ENCODE measurements at places on chromosomes 3 and 15.

GRCh38 chr3:30503446-30503845 lies 103.0 kb upstream of the TGFBR2 start:
- DNase-seq, result no peak

DNA sequence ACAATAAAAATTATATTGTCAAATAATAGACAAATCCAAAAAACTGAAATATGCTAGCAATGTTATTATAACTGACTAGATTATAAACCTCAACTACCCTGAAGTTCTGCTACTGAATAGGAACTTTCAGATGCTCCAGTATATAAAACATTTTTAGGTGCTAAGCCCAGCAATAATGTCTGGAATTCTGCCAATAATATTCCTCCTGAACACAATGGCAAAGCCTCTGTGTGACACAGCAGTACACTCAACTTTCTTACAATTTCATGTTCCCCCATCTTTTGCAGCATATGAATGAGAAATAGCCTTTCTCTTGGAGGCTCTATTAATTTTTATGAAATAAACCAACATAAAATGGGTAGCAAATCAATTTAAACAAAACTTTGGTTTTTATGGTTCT lies 29.5 kb downstream of the ATOSA start:
- DNase-seq, result no peak

GRCh38 chr3:28835751-28836150 lies 445.1 kb upstream of the RBMS3 start:
- peak; percentile 5 for DNase-seq

DNA sequence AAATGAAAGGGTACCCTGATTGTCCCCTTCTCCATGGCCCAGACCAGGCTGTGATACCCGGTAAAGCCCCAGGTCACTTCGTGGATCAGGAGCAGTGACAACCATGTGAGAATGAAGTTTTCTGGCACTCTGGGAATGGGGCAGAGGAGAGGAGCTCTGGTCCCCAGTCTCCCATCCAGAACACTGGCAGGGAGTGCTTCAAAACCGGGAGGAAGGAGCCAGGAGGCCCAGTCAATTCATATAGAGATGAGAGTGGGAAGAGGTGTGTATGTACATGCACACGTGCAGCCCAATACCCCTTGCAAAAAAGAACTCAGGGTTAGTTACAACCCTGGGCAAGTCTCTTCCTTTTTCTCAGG lies 101.4 kb upstream of the TLE3 start:
- DNase-seq, result no peak

DNA sequence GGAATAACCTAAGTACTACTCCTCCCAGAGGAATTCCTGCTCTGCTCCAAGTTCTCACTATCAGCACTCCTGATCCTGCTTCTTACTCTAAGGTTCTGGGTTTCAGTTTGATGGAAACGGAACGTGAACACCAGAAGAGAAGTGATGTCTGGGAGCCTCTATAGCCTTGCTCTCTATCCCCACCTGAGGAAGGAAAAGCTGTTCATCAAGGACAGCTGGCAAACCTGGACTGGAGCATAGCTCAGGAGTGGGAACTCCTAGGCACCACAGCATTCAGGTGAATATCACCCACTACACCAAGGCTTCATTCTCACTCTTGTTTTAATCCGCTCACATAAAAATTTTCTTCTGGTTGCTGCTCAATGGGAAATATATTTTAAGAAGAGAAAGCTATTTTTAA lies 13.0 kb upstream of the CADPS start:
- DNase-seq, result peak; percentile 47

GRCh38 chr3:4531478-4532025 lies 38.4 kb downstream of the ITPR1 start:
- no peak for DNase-seq

GRCh38 chr15:61459785-61460707 lies 230.9 kb upstream of the RORA start:
- no peak for DNase-seq

GRCh38 chr15:39327005-39327730 lies 253.7 kb upstream of the THBS1 start:
- DNase-seq, result no peak

GRCh38 chr15:76947454-76947853 lies 15.9 kb downstream of the RCN2 start:
- no peak for DNase-seq

DNA sequence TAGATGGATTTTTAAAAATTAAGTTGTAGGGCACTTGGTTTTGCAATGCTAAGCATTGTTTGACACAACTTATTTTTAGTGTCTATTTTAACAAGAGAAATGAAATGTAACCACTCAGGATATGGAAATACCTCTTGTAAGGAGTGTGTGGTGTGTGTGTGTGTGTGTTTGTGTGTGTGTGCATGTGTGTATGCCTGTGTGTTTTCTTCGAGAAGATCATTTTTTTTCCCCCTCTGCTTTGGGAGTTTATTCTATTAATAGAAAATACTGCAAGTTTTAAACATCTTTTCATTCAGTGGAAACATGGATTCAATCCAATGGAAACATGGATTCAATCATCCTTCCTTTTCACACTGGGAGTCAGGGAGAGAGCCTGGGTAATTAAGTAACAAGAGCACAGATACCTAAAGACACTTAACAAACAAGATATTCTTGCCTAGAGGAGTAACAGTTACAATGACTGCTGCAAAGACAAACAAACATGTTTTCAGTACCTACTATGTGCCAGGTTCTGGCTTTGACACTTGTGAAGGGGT lies 567.2 kb upstream of the TBL1XR1 start:
- DNase-seq, result no peak

DNA sequence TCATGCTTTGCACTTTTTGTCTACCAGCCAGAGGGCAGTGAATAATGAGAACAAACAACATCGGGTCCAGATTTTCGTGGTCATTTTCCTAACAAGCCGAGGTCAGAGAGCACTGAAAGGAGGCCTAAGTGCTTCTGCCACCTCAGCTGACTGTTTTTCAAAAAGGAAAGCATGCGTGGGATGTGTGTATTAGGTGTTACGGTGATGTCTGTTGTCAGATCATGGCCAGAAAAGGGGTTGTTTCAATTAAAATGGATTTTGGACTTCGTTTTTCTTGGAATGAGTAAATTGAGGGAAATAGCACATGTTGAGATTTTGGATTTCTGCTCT lies 99.5 kb downstream of the APBA2 start:
- no peak for DNase-seq

DNA sequence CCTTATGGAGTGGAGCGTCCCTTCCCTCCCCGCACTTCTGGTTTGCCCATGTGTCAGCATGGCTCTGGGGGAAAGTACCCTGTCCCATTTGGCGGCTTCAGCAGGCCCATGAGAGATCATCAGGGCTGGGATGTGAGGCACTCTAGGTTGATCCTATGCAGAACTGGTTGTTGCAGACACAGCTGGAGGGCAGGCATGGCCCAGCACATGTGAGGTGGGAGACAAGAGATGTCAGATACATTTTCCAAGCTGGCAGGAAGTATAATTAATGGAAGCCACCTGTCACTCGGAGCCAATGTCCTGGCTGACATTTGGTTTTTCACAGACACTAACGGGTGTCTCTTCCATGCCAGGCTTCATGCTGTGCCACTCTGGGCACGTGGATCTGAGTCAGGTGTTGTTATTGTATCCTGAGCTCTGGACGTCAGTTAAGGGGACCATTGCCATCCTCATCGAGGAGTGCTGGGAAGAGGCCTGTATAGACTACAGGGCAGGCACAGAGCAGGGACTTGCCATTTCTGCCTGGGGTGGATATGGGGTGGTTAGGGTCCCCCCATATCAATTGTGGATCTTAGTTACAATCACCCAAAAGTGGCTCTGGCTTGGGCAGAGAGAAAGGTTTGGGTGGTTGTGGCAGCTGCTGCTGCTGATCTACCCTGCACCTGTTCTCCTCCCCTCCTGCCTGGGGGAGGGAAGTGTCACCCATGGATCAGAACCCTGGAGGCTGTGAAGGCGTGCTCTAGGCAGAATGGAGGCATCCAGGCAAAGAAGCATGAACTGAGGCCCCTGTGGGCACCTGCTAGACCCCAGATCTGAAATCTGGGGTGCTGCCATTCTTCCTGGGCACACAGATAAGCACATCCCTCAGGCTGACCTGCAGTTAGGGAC lies 140.7 kb downstream of the FBLN2 start:
- DNase-seq, result no peak

- DNase-seq, result no peak
These were observed 78.6 kb downstream of the MLH1 start for GRCh38 chr3:37071921-37072320.

DNA sequence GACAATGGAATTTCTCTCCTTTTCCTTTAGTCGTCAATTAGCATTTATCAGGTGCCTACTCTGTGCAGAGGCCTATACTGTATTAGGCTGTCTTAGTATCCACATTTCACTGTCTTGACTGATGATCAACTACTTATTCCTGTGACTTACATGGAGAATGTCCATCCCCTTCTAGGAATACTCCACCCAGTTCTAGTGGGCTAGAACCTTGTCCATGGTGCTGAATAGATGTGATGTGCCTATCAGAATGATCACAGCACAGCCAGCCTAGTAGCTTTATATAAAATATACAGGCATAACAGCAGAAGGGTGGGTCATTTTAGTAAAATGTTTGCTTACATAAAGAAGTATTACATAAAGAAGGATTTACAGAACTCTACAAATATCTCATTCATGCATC lies 621.4 kb downstream of the PDCD6IP start:
- DNase-seq, result no peak

GRCh38 chr3:160671231-160671630 lies 5.7 kb upstream of the ARL14 start:
- DNase-seq, result no peak

- DNase-seq, result no peak
These were observed 6.0 kb downstream of the KLF15 start for GRCh38 chr3:126351086-126351770.

GRCh38 chr3:105526360-105527111 lies 159.8 kb downstream of the ALCAM start:
- peak; percentile 24 for DNase-seq
